GM12892 (cell line): ENCODE measurements at places on chromosomes 5 and 9.

DNA sequence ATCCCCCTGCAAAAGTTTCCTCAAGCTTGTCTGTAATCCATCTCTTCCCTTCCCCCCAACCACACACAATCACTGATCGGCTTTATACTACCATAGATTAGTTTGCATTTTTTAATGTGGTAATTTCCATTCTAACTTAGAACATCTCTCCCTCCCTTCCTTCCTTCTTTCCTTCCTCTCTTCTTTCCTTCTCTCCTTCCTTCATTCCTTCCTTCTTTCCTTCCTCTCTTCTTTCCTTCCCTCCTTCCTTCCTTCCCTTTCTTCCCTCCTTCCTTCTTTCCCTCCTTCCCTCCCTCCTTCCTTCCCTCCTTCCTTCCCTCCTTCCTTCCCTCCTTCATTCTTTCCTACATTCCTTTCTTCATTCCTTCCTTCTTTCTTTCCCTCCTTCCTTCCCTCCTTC, 166.2 kb upstream of the MSX2 start:
- DNase-seq, result no peak

DNA sequence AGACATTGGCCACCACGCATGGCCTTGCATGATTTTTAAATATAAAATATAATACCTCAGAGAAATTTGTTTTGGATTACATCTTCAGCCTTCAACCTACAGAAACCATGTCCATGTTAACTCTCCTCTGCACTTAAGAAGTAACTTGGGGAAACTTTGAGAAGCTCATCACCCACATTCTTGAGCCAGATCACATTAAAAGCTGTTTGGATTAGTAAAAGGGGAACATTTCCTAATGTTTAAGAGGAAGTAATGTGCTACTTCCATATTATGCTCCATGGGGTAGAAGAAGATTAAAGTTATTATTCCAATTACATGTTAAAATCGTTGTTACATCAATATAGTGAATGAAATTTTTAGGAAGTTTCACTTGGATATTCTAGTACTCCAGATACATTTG, 10.4 kb upstream of the CEP120 start:
- no peak for DNase-seq

- DNase-seq, result no peak
Measured at GRCh38 chr9:10649076-10649475, 36.3 kb upstream of the PTPRD start.

DNA sequence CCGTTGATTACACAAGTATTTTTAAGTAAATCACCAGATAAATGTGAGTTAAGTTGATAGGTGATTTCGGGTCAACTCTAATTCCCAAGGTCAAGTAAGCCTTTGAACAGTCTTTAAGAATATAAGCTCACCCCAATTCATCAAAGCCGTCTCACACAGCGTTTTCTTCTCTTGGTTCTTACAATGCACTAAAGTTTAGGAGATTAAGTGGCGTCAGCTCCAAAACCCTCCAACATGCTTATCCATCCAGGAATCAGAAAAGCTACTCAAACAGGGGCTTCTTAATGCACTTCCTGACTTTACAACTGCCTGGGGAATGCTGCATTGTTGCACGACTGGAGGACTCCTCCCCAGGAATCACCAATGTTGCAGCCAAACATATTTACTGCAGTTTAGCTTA, 206.2 kb upstream of the EFNA5 start:
- DNase-seq, result no peak

GRCh38 chr5:171745602-171746001, 40.0 kb upstream of the SMIM23 start:
- no peak for DNase-seq
